Glomerular endothelial cell (primary cell): ENCODE measurements at places on chromosomes 2 and 18. TPM values are rescaled to one million over a fixed set of nuclear protein-coding genes. Genes with fewer than 3 reads are reported as not detected.

- DNase-seq: no peak
These were observed 12.1 kb upstream of the LCT start for GRCh38 chr2:135849087-135849486.

Gene UGT1A10
- total RNA-seq: not detected in 2 replicates

DNA sequence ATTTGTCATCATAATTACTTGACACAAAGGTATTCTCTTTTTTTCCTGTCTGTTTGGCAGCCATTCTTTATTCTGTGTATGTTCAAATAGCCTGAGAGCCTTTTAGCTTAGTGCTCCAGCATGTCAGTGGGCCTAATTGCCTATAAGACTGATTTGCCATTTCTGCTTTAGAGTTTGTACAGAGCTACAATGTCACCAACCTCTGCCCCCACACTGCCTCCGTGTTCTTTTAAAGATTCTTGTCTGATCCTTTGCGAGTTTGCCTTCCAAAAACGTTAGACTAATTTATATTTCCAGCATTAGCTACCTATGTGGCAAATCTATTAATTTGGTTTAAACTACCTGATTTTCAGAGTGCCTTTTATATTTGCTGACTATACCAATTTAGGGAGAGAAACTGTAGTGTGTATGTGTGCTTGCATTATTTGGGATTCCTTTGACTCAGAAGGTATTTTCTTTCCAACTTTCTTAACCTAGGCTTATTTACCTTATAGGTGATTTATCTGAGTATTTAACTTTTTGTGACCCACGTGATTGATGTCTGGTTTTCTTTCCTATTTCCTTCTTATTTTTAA is 70.8 kb downstream of the FAM117B start:
- no peak for DNase-seq

Gene RAMP1
- total RNA-seq: not detected in 2 replicates

GRCh38 chr2:152054593-152054992 is 44.3 kb downstream of the CACNB4 start:
- DNase-seq: no peak

DNA sequence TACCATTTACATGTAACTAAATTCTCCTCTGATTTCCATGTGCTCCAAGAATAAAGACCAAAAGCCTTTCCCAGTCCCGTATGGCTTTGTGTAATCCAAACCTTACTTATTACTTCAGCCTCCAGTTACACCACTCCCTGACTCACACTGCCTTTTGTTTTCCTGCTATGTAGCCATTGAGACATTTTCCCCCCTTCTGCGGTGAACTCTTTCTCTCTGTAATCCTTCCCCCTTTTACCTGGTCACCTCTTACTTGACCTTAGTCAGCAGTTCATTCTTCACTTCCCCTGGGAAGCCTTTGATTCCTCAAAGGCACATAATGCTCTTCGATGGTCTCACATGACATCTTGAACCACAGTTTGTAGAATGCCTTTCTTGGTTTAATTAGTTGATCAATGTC is 256.0 kb upstream of the FANCL start:
- no peak for DNase-seq

DNA sequence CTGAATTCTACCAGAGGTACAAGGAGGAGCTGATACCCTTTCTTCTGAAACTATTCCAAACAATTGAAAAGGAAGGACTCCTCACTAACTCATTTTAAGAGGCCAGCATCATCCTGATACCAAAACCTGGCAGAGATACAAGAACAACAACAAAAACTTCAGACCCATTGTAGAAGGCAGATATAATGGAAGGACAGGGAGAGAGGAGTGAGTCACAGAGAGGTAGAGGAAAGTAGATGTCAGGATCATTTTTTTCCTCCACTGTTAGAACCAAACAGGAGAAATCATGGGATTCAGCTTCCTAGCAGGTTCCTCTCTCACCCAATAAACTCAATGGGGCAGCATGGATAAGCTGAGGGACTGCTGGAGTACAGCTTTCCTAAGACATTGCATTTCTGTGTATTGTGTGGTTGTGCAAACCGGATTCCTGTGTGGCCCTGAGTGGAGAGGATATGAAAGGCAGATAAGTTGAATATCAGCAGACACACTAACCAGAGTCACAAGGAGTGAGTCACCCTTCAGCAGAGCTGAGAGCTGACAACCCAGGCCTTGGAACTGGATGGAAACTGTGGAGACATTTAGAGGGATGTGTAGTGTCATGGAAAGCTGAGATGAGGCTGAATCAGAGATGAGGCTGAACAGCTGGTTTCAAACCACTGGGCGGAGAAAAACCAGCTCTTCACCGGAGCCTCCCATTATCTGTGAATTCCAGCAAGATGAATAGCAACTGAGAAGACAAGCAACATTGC is 60.9 kb upstream of the MMADHC start:
- DNase-seq: peak; percentile 68

DNA sequence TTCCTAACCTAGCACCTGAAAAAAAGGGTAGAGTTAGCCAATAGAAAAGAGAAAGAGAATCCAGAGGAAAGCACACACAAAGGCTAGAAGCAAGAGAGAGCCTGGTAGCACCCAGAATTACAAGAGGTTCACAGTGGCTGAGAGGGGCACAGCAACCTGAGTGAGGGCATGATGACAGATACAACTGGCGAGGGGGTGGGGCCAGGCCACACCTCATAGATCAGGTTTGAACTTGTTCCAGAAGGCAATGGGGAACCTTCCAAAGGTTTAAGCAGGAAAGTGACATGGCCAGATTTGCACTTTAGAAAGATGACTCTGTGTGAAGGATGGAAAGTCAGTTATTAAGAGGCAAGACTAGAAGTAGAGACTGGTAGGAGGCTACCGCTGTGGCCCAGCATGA is 148.0 kb downstream of the TTC32 start:
- DNase-seq: no peak

DNA sequence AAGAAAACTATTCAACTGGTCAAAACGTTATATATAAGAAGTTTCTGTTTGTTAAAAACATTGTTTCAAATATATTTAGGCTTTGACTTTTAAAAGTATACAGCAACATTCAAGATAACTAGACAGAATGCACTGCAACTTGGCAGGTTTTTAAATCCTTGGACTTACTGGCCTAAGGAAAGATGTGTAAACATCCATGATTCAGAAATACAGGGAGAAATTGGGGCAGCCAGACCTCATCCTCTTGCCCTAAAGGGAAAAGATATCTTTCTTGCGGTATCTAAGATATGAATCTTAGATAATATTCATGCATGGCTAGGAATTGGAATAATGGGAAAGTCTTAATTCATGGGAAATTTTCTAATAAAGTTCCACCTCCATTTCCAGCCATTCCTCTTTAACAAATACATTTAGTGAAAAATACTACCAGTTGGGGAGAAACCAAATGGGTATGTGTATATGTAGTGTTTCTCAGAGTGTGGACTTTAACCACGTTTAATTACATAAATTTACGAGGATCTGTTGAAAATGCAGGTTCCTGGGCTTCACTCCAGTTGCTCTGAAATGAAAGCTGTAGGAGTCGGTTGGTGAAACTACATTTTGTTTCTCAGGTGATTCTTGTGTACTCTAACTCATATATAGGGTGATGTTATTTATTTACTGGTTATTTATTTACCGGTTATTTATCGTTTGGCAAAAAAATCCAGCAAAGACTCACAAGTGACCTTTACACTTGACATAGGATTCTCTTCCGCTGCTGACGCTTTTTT is 587 bp upstream of the TANK start:
- DNase-seq: no peak

DNA sequence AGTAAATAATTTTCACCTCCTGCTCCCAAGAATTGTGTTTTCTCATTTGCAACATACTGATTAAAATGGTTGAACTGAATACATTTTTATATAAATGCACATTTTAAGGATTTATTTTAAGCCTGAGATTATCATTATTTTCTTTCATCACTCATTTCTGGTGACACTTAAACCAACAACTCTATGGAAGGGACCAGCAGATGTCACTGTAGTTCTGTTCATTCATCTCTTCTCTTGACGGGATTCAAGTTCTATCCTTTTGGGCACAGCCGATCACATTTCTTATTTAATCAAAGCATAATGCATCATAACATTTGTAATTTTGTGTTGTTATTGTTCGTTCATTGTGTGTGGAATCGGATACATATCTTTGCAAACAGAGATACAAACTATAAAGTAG is 417.9 kb downstream of the HRH4 start:
- DNase-seq: peak; percentile 45

Gene SP140L
- total RNA-seq: 15.0 and 34.2 TPM in 2 replicates

- DNase-seq: no peak
These were observed 140.7 kb downstream of the RNF144A start for GRCh38 chr2:7057865-7058400.

DNA sequence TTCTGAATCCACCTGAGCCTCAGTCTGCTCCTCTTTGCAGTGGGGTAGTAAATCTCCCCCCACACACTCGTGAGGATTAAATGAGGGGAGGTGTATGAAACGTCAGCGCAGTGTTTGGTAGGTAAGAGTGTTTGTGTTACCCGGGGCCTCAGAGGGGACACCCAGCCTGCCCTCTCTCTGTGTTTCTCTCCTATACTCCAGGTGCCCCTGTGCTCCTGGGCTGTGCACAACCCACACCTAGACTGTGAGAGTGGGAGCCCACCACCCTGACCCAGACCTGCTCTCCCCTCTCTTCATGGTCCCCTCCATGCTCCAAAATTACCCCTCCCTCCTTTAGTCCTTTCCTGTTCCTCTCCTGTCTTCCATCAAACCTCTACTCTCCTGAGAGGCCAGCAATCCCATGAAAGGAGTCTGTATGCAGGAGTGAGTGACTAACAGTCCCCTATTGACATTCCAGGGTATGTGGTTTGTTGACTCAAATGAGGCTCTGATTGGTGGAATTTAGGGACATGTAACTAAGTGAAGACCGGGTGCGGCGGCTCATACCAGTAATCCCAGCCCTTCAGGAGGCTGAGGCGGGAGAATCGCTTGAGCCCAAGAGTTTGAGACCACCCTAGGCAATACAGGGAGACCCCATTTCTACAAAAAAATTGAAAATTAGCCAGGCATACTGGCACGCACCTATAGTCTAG is 10.4 kb downstream of the CIB4 start:
- no peak for DNase-seq

Gene DNAJC5G
- total RNA-seq: 0.47 TPM in 1 of 2 replicates, not detected in the other
